ENCODE measurements at places on chromosomes 6 and 20.

GRCh38 chr6:101429845-101430244, 36.3 kb downstream of the GRIK2 start:
- no peak for DNase-seq

DNA sequence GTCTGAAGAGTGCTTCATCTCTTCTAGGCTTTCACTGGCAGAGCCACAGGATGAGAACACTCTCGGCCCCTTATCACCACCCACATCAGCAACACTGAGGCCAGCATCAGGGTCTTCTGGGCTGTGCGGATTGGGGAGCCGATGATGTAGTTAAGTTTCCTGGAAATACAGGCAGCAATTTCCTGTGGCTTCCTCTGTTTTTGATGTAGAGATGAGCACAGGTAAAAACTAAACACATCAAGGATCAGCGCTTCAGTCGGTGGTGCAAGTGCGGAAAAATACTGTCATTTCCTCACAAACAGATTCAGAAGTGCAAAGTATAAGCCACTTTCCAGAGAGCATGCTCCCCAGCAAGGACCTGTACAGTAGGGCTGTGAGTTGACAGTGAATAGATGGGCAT, 62.6 kb downstream of the BACH2 start:
- DNase-seq: no peak

- no peak for DNase-seq
Measured at GRCh38 chr20:49858076-49858585, 45.5 kb downstream of the SLC9A8 start.

GRCh38 chr6:116476002-116476678, 15.0 kb downstream of the CALHM6 start:
- DNase-seq: no peak

GRCh38 chr6:16200321-16200883, 38.0 kb upstream of the GMPR start:
- DNase-seq: no peak

- DNase-seq: no peak
Measured at GRCh38 chr20:50328222-50328979, 137.8 kb downstream of the CEBPB start.

GRCh38 chr6:39476151-39476550, 153.6 kb upstream of the KCNK16 start:
- DNase-seq: no peak

- DNase-seq: no peak
Measured at GRCh38 chr6:159572439-159573110, 120.5 kb downstream of the SOD2 start.

GRCh38 chr6:11738661-11739375, 39.8 kb downstream of the ADTRP start:
- DNase-seq: no peak

- no peak for DNase-seq
Measured at GRCh38 chr6:6008089-6008647, 1.4 kb upstream of the NRN1 start.

DNA sequence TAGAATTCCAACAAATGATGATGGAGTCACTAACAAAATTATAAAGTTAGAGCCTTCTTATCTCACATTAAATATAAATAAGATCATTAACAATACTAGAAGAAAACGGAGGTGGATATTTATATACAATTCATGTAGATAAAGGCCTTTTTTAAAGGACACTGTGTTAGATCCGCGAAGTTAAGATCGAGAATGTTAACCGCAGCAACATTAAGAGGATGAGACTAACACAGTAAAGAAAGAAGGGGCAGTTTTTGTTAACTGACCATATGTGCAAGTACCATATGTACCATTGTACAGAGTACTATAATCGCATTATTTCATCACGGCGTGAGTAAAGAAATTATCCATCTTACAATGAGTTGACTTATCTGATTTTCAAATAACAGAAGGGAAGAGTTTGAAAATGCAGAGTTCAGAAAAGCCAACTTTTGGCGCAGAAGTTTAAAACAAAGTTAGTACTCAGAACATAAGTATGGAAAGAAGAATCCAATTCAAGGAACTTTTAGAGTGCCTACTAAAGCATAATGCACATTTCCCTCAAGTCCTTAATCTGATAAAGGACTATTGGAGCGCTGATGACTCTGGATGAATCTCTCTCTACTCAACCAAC, 1.4 kb downstream of the FBXL4 start:
- no peak for DNase-seq

DNA sequence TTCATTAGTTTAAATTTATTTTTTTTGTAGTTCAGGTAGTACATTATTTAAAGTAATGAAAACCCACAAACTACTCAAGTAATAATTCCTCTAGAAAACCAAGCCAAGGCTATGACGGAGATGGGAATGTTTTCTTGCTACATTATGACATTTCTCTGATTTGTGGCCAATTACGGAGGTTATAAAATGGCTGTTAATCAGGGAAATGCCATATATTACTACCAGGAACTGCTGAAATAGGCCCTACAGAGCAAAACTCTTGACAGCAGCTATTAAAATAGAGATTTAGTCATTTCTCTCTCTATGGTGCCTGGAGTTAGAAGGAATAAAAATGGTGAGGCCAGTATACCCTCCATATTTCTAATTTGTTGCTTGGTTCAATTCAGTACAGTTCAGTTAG, 280.0 kb downstream of the ARHGAP18 start:
- no peak for DNase-seq

- DNase-seq: peak; percentile 51
Measured at GRCh38 chr6:42532038-42532669, 31.7 kb upstream of the UBR2 start.

GRCh38 chr6:146857980-146858347, 259.2 kb downstream of the ADGB start:
- DNase-seq: peak; percentile 21

- DNase-seq: no peak
Measured at GRCh38 chr20:56826306-56826704, 197.2 kb downstream of the TFAP2C start.

GRCh38 chr6:135833771-135834170, 17.7 kb upstream of the PDE7B start:
- no peak for DNase-seq

DNA sequence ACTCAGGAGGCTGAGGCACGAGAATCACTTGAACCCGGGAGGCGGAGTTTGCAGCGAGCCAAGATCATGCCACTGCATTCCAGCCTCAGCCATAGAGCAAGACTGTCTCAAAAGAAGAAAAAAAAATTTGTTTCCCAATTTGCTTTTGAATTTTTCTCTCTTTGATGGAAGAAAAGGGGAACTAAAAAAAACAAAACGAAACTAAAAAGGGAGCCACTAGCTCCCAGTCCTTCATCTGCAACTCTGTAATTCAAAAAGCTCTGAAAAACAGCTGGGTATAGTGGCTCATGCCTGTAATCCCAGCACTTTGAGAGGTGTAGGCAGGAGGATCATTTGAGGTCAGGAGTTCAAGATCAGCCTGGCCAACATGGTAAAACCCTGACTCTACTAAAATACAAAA, 9.5 kb downstream of the OVOL2 start:
- DNase-seq: no peak

DNA sequence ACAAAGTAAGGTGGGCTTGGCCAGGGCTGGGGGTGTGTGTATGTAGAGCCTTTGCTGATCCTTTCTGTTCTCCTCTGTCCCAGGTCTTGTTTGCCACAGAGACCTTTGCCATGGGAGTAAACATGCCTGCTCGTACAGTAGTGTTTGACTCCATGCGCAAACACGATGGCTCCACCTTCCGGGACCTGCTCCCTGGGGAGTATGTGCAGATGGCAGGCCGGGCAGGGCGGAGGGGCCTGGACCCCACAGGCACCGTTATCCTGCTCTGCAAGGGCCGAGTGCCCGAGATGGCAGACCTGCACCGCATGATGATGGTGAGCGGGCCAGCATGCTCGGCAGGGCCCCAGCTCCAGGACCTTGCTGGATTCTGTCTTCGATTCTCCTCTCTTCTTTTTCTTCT, 6.2 kb downstream of the DXO start:
- no peak for DNase-seq

- no peak for DNase-seq
Measured at GRCh38 chr6:21496706-21497105, 96.8 kb upstream of the SOX4 start.

GRCh38 chr20:39294137-39294725, 332.1 kb downstream of the DHX35 start:
- DNase-seq: no peak

DNA sequence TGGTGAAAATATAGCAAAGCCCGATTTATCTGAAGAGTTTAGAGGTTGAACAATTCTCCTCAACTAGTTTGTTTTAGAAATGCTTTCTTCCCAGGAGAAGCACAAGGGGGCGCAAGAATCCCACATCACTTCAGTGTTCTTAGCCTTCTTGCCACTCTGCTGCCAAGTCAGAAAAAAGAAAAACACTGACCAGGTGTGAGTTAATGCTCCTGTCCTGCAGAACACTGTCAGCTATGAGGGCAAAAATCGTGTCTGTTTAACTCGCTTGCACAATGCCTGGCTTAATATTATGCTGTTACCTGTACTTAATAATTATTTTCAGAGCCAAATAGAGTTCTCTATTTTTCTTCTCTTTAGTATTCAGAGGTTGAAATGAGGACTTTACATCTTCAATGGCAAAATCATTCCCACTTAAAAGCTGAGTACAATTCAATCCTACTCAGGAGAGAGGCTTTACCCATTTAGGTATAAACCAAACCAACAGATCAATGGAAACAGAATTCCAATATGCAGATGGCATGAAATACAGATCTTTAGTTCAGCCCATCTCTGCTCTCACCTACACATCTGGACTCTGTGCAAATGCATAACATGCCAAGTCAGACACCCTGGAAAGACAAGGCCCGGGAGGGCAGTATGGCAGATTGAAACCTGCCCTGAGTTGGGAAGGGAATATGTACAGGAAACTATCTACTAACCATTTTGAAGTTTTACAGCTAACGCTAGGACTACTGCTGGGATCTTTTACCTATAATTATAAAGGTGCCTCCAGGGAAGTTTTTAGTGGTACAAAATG, 71.4 kb upstream of the TULP1 start:
- DNase-seq: peak; percentile 64

- no peak for DNase-seq
Measured at GRCh38 chr6:134689641-134690040, 260.3 kb downstream of the ALDH8A1 start.

DNA sequence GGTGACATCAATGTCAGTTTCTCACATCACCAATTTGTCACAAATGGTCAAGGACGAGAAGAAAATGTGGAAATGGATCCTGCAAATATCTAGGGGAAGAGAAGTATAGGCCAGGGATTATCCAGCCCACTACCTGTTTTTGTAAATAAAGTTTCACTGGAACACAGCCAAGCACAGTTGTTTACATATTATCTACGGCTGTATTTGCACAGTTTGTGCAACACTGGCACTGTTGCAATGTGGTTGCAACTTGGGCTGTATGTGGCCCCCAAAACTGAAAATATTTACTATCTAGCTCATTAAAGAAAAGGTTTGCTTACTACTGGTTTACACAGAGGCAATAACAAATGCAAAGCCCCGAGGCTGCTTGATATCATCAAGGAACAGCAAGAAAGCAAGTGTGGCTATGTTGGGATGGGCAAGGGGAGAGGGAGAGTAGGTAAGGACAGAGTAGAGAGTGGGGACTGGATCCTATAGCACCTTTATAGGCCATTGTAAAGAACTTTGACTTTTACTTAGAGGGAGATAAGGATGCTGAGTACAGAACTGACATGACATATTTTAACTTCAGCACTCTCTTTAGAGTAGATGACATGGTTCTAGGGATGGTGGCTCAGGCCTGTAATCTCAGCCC, 11.8 kb upstream of the STXBP5 start:
- DNase-seq: no peak

- DNase-seq: no peak
Measured at GRCh38 chr6:75377386-75377785, 92.8 kb upstream of the TMEM30A start.

- DNase-seq: no peak
Measured at GRCh38 chr6:29509711-29510110, 22.0 kb upstream of the MAS1L start.

DNA sequence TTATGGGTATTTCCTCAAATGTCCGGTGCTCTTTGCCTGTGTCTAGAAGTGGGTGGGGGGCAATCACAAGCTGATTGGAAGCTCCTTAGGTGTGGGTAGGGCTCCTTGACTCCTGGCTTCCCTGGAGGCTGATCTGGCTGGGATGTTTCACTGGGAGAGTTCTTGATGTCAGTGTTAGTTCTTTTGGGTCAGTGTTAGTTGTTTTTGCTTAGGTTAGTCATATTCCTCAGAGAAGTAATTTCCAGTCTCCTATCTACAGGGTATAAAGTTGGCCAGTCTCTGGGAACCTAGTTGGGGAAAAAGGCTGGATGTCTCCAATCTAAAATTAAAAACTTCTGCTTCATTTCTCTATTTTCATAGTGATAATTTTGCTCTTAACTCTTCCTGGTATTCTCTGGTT, 23.6 kb downstream of the CDC5L start:
- DNase-seq: no peak

- no peak for DNase-seq
Measured at GRCh38 chr20:6074145-6074561, 20.3 kb upstream of the LRRN4 start.

DNA sequence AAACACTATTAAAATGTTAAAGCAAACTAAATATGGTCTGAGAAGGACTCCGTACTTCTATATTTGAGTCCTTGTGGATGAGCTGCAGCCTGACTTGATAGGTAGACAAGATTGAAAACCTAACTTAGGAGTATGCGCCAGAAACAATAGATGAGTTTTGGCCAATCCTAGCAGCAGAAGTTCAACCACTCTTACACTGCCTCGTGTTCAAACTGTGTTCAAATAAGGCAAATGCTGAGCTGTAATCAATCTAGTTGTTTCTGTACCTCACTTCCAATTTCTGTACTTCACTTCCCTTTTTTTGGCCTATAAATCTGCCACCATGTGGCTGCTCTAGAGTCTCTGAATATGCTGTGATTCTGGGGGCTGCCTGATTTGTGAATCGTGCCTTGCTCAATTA, 13.2 kb upstream of the SERINC1 start:
- DNase-seq: no peak

- DNase-seq: no peak
Measured at GRCh38 chr20:20887593-20888265, 175.3 kb upstream of the RALGAPA2 start.

DNA sequence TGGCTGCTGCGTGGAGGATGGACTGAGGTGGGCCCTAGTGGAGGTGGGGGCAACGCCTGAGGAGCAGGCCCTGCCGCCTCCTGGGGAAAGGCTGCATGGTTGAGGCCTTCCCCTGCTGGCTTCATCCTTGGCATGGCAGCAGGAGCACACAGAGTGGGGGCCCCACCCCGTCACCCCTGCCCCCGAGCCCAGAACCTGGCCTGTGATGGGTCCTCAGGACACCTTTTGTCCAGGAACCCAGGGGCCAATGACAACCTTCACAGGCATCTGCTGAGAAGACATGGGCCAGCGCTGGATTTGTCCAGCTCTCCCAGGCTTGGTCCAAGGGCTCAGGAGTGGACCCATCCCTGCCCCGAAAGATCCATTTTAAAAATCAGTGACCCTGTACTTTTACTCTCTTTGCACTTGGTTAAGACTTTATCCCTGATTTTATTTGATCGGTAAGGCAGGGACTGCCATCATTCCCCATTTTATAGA, 575 bp upstream of the SLC17A9 start:
- no peak for DNase-seq

Measured in brain microvascular endothelial cell (primary cell).